ENCODE measurements at places on chromosomes 1 and 21. TPM values are rescaled to one million over a fixed set of nuclear protein-coding genes. Genes with fewer than 3 reads are reported as not detected.

DNA sequence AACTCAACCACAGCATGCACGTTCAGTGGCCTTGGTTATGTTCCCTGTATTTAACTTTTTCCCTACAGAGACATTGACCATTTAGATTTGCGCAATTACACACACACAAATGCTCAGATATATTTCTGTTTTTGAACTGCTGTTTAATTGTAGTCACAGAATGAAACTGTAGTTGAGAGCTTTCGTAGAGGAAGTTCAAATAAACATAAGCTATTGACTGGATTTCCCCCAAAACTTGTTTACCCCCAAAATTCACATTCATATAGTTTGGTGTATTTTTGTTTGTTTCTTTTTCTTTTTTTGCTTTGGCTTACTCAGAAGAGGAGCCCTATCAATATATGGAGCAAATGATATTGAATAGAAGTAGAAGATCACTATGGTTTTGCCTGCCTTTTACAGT, 921.0 kb downstream of the ADGRL2 start:
- DNase-seq = no peak

The C1QB gene
- 18.5 TPM for total RNA-seq

GRCh38 chr1:33312413-33312749, 8.5 kb downstream of the A3GALT2 start:
- no peak for DNase-seq

- peak; percentile 76 for DNase-seq
Measured at GRCh38 chr1:74468982-74469603, 43.3 kb downstream of the LRRC53 start.

GRCh38 chr1:119675349-119676345, 27.6 kb upstream of the ZNF697 start:
- peak; percentile 94 for DNase-seq

GRCh38 chr1:175309996-175310395, 117.4 kb upstream of the KIAA0040 start:
- no peak for DNase-seq

The CCDC17 gene
- not detected for total RNA-seq

DNA sequence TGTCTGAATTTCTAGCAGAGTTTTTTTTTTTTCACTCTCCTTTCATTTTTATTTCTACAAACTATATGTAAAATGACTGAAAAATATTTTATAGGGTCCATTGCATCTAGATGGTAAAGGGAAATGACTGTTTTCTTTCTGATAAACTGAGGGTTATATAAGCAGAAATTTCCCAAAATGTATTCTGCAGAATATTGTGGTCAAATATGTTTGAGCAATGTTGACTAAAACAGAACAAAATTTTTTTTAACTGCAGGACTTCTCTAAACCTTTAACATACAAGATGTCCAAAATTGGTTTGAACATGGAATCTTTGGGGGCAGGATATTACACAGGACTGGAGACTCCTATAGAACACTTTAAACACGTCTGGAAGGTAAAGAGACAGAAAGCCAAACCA, 190.5 kb downstream of the TOMM20 start:
- DNase-seq = no peak

All from tongue (tissue), 3 donors.